ENCODE measurements at places on chromosomes 12 and 14.

- DNase-seq, result no peak
Observed at GRCh38 chr14:61262082-61262481, 19.1 kb downstream of the TMEM30B start.

- DNase-seq, result no peak
Observed at GRCh38 chr14:59465316-59466135, at the start of gene GPR135. GPR135 (minus strand) TSS chr14:59465380; CDS start chr14:59465226, 154 bp downstream.

DNA sequence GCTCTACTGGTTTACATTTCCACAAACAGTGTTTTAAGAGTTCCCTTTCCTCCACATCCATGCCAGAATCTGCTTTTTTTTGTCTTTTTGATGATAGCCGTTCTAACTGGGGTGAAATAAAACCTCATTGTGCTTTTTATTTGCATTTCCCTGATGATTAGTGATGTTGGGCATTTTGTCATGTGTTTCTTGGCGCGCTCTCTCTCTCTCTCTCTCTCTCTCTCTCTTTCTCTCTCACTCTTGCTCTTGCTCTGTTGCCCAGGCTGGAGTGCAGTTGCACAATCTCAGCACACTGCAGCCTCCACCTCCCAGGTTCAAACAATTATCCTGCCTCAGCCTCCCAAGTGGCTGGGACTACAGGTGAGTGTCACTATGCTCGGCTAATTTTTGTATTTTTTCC, 9.6 kb upstream of the MIS18BP1 start:
- DNase-seq, result no peak

- no peak for DNase-seq
Observed at GRCh38 chr12:26153421-26154154, 28.8 kb upstream of the BHLHE41 start.

- DNase-seq, result no peak
Observed at GRCh38 chr12:6964605-6965025, 5.8 kb downstream of the PHB2 start.

DNA sequence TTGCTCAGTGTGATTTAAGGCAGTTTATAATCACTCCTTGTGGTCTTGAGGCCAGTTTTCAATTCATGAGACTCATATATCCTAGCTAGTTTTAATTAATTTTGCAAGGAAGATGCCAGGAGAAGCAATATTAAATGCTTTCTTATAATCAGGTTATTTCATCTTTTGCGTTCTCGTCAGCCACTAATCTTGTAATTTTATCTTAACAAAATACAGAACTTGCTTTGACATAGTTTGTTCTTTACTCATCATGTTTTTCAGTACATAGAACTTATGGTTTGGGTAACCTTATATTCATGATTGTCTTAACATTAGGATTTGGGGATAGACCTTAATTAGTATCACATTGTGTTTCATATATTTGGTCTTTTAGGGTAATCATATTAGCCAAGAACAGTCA, 76.0 kb downstream of the LIN52 start:
- no peak for DNase-seq

GRCh38 chr14:64293976-64294671, at the start of gene ESR2:
ESR2 (minus strand) TSS chr14:64294371; CDS start chr14:64282985, 11,386 bp downstream.
- peak; percentile 71 for DNase-seq

- no peak for DNase-seq
Observed at GRCh38 chr12:119649202-119649808, 18.6 kb upstream of the PRKAB1 start.

- DNase-seq, result no peak
Observed at GRCh38 chr12:52655251-52655650, 3.2 kb upstream of the KRT2 start.
